M059J (cell line): ENCODE measurements at places on chromosomes 7 and 10.

- no peak for DNase-seq
Measured at GRCh38 chr7:143284591-143285469, at the start of gene TMEM139. TSS of gene TMEM139 (plus strand) at chr7:143284958. CDS start at chr7:143285958, 1,000 bp downstream.

DNA sequence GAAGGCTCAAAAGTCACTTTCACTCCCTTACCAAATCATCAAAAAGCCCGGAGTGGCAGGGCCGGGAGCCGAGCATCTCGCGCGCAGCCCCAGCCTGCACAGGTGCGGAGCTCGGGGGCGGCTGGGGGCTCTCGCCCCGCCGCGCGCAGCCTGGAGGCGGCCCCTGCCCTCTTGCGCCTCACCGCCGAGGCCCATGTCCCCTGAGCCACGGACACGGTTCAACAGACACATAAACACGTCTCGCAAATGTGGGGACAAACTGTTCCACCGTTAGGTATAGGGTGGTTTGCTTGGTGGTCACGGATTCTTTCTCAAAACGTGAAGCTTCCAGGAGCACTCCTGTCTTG lies 700 bp downstream of the GSAP start:
- no peak for DNase-seq

DNA sequence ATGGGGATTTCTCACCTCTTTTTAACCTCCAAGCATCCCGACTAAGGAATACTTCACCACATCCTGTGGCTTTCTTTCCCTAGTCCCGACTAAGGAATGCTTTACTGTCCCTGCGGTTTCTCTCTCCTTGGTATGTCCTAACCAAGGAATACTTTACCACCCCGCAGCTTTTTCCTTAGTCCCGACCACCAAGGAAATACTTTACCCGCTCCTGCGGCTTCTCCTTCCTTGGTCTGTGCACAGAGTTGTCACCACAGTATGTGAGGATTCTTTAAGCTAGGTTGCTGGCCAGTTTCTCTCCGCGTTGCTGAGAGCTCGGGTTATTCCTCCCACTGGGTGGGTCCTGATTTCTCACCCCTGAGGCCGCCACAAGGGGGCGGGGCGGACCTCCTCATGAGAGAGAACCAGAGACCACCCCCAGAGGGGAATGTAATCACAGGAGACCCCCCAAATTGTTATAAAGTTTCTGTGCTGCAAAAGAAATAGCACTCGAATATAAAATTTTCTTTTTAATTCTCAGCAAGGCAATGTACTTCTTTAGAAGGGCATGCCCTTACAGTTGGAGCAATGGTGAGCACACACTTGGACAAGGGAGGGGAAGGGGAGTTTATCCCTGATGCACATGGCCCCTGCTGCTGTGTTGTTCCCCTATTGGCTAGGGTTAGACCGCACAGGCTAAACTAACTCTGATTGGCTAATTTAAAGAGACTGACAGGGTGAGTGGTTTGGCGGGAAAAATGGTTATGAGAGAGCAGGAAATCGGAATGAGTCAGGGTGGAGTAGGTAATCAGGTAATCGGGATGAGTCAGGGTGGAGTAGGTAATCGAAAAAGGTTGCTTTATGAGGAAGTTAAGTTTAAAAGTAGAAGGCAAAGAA lies 12.8 kb downstream of the SUGCT start:
- peak; percentile 71 for DNase-seq

DNA sequence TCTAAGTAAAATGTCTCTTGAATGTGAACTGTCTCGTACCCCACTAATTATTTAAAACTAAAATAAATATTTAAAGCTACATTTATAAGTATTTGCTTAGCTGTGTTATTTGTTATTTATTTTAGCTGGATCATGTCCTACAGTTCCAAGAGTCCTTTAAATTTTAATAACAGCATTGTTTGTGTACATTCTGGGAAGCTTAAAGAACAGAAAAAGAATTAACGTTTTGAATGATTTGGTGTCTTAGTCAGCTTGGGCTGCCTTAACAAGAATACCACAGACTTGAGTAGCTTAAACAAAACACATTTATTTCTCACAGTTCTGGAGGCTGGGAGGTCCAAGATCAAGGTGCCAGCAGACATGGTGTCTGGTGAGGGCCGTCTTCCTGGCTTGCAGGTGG lies 107.4 kb downstream of the ITIH5 start:
- DNase-seq: peak; percentile 33

DNA sequence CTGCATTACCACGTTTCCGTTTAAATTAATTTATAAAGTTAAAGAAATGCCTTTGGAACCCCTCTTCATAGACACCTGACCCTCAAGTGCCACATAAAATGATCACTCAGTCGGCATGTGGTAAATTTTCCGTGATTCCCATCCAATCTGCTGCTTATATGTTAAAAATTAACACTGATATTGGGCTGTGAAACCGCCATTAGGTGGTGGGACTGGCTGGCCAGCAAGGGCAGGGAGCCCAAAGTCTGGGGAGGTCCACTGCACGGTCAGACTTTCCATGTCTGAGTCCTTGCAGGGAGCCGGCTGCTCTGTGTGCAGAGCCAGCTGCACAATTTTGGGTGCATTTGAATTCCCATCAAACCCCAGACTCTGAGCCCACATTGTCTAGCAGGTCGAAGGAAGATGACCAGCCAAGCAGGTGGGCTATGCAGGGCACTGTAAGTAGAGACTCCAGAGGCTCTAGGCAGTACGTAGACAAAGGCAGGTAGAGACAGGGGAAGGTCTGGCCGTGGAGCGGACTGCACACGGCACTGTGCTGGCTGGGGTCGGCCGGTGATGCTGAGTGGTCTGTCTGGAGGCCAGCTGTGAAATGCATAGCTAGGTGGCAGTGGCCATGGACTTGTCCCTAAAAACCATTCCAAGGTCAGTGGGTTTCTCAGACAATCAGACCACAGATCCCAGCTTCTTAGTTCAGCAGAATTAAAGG lies 122.9 kb downstream of the SH3PXD2A start:
- DNase-seq: no peak

GRCh38 chr7:90621747-90622140 lies 25.6 kb downstream of the CDK14 start:
- DNase-seq: no peak

DNA sequence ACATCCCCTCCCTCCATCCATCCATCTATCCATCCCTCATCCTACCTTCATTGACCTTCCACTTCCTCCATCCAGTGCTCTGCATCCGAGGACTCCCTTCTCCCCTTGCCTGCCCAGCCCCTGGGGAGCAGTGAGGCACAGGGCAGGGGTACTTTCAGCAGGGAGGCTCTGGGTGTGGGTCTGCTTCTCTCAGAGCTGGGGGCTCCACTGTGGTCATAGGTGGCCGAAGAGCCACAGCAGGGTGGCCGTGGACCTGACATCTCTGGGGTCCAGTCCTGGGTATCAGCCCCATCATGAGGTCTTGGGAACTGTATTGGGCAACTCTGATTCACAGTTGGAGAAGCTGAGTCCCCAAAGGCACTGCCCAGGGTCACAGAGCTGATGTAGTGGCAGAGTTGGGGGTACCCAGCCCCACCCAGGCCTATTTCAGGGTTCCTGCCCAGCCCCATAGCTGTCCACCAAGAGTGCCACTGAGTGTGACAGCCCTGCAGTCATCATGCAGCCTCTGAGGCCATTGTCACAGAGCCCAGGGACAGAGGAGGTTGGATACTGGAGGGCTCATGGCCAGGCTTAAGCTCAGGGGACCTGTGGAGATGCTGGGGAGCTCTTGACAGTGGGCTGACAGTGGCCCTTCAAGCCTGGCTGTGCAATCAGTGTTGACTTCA lies 35.3 kb upstream of the DPYSL4 start:
- no peak for DNase-seq

DNA sequence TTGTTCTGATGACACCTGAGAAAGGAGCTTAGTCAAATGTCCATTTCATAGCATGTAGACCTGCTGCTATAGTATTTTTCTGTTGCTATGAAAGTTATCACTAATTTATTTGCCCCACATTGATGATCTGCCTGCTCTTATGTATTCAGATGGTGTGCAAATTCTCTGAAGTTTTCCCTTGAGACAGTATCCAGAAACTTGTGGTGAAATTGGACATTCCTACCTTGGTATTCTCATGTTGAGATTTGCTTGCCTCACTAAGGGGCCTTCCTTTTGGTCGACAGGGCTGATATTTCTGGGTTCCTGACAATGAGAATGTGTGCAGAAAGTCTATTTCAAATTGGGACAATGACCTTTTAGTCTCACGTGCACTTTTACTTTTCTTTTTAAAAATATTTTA lies 253.2 kb upstream of the FZD8 start:
- no peak for DNase-seq

DNA sequence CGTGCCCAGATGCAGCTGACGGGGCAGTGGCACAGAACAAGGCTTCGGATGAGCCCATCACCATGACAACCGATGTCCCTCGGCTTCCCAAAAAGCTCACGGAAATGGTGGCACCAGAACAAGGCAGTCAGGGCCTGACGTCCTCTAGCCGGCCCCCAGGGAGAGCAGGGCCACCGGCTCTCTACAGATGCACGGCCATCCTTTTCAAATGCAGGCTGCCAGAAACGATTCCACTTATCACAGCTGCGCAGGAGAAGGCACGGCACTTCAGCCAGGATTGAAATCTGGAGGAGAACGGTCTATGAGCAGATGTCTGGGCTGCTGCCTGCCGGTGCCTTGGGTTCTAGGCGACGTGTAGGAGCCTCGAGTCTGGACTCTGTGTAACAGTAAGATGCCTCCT lies 223.8 kb downstream of the ZMYND11 start:
- DNase-seq: no peak

DNA sequence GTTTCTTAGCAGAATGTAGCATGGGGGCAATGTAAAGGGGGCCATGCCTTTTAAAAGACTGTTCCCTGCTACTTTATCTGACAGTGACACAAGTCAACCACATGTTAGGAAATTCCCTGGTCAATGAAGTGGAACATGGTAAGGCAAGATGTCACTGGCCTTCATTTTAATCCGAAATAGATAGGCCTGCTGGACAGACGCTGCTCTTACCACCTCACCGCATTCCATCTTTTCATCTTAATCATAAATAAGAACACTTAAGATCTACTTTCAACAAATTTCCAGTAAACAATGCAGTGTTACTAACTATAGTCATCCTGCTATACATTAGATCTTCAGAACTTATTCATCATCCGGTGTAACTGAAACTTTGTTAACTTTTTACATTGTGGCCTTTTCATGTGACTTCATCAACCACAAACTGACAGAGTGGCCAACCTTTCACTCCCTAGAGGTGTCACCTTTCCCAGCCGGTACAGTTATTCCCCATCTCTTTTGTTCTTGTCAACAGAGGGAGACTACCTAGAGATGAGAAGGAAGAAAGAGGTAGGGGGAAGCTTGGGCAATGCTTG lies 15.6 kb downstream of the ASB4 start:
- peak; percentile 73 for DNase-seq

DNA sequence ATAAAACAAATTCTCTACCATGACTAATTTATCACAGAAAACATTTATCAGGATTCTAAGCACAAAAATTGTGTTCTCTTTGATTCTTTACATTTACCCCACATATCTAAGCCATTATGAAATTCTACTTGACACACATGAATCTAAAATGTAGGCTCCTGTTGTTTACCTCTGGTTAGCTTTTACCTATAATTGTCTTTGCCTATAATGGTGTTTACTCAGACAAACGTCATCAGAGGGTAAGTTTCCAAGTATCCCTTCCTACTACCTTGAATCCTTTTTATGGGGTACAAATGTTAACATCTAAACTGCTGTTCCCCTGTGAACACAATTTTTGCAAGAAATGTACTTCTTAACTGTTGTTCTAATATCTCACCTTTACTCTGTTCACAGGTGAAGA lies 63.5 kb downstream of the MINDY3 start:
- no peak for DNase-seq
